Activated naive CD4-positive, alpha-beta T cell treated with anti-CD3 and anti-CD28 coated beads, Interleukin-2, amount 50 U/mL, for 72 hours (primary cell): ENCODE measurements at places on chromosomes 6 and 20.

GRCh38 chr20:53319200-53319599, 274.4 kb downstream of the ZNF217 start:
- no peak for DNase-seq

- no peak for DNase-seq
Observed at GRCh38 chr6:47134476-47135189, 92.5 kb upstream of the ADGRF1 start.

DNA sequence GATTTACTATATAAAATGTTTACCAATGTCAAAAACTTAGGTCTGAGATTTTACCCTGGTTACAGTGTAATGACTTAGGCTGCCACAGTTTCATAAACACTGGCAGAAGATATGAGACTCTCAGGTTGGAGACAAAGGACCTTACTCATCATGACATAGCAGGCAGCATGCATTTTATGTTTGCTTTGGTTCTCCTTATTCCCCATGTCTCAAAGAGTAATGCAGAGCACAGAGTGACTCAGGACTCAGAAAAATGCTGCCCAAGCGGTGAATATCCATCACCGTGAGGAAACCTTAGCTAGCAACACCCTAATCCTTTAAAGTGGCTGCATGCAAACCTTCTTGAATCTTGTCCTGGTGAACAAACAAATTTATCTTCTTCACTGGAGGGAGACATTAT, 112.1 kb upstream of the EYS start:
- DNase-seq: no peak

- DNase-seq: no peak
Observed at GRCh38 chr20:41467690-41468089, 101.1 kb upstream of the EMILIN3 start.
